ENCODE measurements at places on chromosomes 1 and 21. TPM values are rescaled to one million over a fixed set of nuclear protein-coding genes. Genes with fewer than 3 reads are reported as not detected.

Gene FALEC
- not detected for polyA plus RNA-seq

Gene KCNE1
- polyA plus RNA-seq = 0.38 TPM

Gene LGR6
- polyA plus RNA-seq = not detected

Gene WNT4
- polyA plus RNA-seq = not detected

Gene G0S2
- polyA plus RNA-seq = 4.7 TPM

Gene FMO1
- not detected for polyA plus RNA-seq

Gene CR2
- polyA plus RNA-seq = not detected

Gene AQP10
- polyA plus RNA-seq = not detected
